IPS DF 6.9 (cell line): ENCODE measurements at places on chromosomes 4 and X.

- H3K36me3 ChIP-seq: no peaks in the 10 kb centered on the region
- no peaks in the 10 kb centered on the region for H3K27me3 ChIP-seq
- H3K27ac ChIP-seq: no peak overlapping the region
- no peak overlapping the region for H3K4me3 ChIP-seq
- no peaks in the 10 kb centered on the region for H3K4me1 ChIP-seq
Measured at GRCh38 chr4:34178476-34178875, 2065.8 kb downstream of the ARAP2 start.

DNA sequence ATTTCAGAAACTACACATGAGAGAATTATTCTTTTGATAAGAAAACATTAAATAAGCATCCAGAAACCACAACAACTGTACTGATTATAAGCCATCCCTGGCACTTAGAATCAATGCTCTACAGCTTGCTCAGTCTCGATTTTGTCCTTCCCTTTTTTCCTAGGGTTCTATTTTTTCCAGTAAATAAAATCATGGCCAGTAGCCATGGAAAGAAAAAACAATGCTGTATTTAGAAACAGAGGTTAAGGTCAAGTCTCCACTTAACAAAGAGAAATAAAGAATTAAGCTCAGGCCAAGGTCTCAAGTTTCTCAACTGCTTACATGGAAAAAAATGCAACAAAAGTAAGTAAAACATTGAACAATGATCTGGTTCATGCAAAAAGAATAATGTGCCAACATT is 38.7 kb upstream of the GRID2 start:
- no peaks in the 10 kb centered on the region for H3K4me1 ChIP-seq
- no peak overlapping the region for H3K4me3 ChIP-seq
- no peaks in the 10 kb centered on the region for H3K27me3 ChIP-seq
- peaks cover 19% of the 10 kb centered on the region; the same call in 1 of the 2 replicates for H3K36me3 ChIP-seq
- H3K27ac ChIP-seq: no peak overlapping the region
- no peak for DNase-seq

GRCh38 chr4:8607603-8608481 is 15.3 kb downstream of the CPZ start:
- peaks cover 3% of the 10 kb centered on the region; the same call in 1 of the 2 replicates for H3K36me3 ChIP-seq
- no peak overlapping the region for H3K4me3 ChIP-seq
- no peak overlapping the region for H3K27ac ChIP-seq
- H3K4me1 ChIP-seq: no peaks in the 10 kb centered on the region

DNA sequence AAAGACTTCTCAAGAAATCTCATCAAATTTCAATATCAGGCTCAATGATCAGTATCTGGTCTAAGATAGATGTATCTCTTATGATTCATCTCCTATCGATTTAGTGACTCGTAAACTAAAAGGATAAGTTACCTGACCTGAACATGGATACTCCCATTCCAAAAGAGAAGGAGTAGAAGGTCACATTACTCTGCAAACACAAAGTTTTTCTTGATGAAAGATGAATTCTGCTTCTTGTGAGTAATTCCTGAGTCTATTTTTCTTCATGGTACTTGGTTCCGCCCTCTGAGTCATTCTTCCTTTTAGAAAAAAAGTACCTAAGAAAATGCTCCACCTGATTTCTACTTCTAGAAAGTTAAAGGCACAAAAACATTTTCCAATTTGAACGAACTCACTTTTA is 223.1 kb upstream of the SLIT2 start:
- H3K4me3 ChIP-seq: no peak overlapping the region
- no peaks in the 10 kb centered on the region for H3K4me1 ChIP-seq
- H3K27ac ChIP-seq: no peak overlapping the region
- no peaks in the 10 kb centered on the region for H3K36me3 ChIP-seq
- DNase-seq: no peak
- no peaks in the 10 kb centered on the region for H3K27me3 ChIP-seq

GRCh38 chr4:96352051-96352517 is 512.2 kb downstream of the PDHA2 start:
- no peaks in the 10 kb centered on the region for H3K27me3 ChIP-seq
- H3K36me3 ChIP-seq: no peaks in the 10 kb centered on the region
- H3K4me3 ChIP-seq: no peak overlapping the region
- H3K27ac ChIP-seq: no peak overlapping the region
- DNase-seq: peak; percentile 29

GRCh38 chr4:116866106-116866505 is 219.3 kb downstream of the TRAM1L1 start:
- H3K36me3 ChIP-seq: no peaks in the 10 kb centered on the region
- no peaks in the 10 kb centered on the region for H3K4me1 ChIP-seq
- DNase-seq: no peak
- no peak overlapping the region for H3K27ac ChIP-seq

- H3K4me3 ChIP-seq: no peak overlapping the region
- H3K27ac ChIP-seq: no peak overlapping the region
- DNase-seq: no peak
- H3K4me1 ChIP-seq: peaks cover 1% of the 10 kb centered on the region; the same call in 1 of the 2 replicates
Measured at GRCh38 chrX:47607091-47607490, 12.6 kb downstream of the SYN1 start.

DNA sequence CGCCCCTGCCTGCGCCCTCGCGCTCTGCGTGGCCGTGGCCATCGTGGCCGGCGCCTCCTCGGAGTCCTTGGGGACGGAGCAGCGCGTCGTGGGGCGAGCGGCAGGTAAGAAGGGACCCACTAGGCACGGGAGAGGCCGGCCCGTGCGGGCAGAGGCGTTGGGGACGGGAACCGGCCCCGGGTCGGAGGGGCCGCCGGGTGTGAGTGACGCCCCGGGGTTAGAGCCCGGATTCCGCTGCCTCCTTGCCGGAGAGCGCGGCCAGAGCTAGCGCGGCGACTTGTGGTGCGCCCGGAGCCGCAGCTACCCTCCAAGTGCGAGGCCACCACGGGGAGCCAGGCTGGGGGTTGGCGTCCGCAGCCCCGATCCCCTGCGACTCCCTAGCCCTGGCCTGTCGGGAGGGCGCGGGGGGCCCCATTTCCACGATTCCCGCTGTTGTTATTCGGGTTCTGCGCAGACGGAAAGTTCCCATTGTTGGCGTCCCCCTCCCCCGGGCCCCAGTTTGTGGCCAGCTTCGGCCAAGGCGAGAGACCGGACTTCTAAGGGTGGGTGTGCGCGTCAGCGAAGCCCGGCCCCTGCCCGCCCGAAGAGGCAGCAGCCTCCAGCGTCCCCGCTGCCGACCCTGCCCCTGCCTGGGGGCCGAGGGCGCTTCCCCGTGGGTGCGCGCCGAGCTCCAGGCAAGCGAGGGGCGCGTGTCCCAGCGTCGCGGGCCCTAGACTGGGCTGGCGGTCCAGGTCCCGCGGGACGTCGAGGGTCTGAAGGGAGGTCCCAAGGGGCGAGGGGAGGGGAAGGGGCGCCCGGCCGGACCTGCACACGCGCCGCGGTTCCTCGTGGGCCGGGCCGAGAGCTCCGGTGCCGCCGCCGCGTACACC is 1.1 kb downstream of the FGFR3 start:
- peaks cover 3% of the 10 kb centered on the region; the same call in 1 of the 2 replicates for H3K36me3 ChIP-seq
- H3K4me3 ChIP-seq: peak overlapping the region; percentile 74
- H3K27ac ChIP-seq: no peak overlapping the region
- H3K27me3 ChIP-seq: peaks cover 10% of the 10 kb centered on the region; the same call in 1 of the 2 replicates
- H3K4me1 ChIP-seq: peaks cover 3% of the 10 kb centered on the region

DNA sequence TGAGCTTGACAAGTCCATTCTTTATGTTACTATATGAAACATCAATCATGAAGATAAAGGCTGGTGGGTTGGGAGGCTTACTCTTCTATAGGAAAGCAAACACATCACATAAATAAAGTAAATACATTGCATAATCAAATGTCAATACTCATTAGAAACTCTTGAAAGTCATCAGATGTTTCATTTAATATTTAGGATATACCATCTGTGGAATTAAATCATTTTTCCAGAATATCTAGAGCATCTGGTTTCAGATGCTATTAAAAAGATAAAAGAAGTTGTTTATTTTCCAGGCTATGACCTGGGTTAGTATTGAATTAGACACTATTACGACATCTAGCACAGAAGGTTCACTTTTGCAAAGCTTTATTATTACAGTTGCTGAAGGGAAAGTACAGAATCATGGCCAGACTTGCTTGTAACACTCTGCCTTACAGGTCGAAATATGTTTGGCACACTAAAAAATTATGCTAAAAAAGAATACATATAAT is 72.6 kb downstream of the METTL14 start:
- no peak for DNase-seq
- no peaks in the 10 kb centered on the region; the same call in 1 of the 2 replicates for H3K36me3 ChIP-seq
- no peak overlapping the region for H3K4me3 ChIP-seq
- no peak overlapping the region for H3K27ac ChIP-seq
- no peaks in the 10 kb centered on the region for H3K4me1 ChIP-seq

- H3K4me3 ChIP-seq: no peak overlapping the region
- H3K36me3 ChIP-seq: no peaks in the 10 kb centered on the region
- H3K4me1 ChIP-seq: no peaks in the 10 kb centered on the region
- no peak overlapping the region for H3K27ac ChIP-seq
- DNase-seq: no peak
Measured at GRCh38 chr4:8089862-8090261, 68.8 kb downstream of the ABLIM2 start.

- H3K4me3 ChIP-seq: no peak overlapping the region
- no peaks in the 10 kb centered on the region for H3K27me3 ChIP-seq
- H3K27ac ChIP-seq: no peak overlapping the region
- 0 out of 2 replicates have a peak, but pooled peaks cover 1% of the 10 kb centered on the region for H3K4me1 ChIP-seq
- DNase-seq: no peak
- no peaks in the 10 kb centered on the region for H3K36me3 ChIP-seq
Measured at GRCh38 chr4:93731456-93731855, 97.1 kb upstream of the ATOH1 start.

GRCh38 chr4:89306486-89307177 is 968 bp downstream of the GPRIN3 start:
- peaks cover 4% of the 10 kb centered on the region for H3K27me3 ChIP-seq
- H3K4me1 ChIP-seq: peaks cover 3% of the 10 kb centered on the region
- H3K27ac ChIP-seq: no peak overlapping the region
- no peak for DNase-seq

DNA sequence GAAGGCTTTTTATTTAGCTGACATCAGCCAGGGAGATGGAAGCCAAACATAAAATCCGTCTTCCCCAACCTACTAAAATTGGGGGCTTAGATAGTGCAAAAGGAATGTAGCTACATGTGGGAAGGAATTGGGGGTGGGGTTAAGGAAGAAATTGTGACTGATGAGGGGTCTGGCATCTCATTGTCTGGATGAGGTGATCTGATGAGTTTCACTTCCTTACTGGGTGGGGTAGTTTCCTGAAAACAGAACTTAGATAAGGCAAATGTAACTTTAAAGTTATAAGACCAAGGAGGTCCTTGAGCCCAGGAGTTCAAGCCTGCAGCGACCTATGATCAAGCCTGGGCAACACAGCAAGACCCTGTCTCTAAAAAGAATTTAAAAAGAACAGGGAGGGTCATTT is 105.5 kb upstream of the NEIL3 start:
- H3K4me1 ChIP-seq: no peaks in the 10 kb centered on the region
- H3K4me3 ChIP-seq: no peak overlapping the region
- no peak overlapping the region for H3K27ac ChIP-seq
- H3K27me3 ChIP-seq: no peaks in the 10 kb centered on the region
- H3K36me3 ChIP-seq: no peaks in the 10 kb centered on the region

DNA sequence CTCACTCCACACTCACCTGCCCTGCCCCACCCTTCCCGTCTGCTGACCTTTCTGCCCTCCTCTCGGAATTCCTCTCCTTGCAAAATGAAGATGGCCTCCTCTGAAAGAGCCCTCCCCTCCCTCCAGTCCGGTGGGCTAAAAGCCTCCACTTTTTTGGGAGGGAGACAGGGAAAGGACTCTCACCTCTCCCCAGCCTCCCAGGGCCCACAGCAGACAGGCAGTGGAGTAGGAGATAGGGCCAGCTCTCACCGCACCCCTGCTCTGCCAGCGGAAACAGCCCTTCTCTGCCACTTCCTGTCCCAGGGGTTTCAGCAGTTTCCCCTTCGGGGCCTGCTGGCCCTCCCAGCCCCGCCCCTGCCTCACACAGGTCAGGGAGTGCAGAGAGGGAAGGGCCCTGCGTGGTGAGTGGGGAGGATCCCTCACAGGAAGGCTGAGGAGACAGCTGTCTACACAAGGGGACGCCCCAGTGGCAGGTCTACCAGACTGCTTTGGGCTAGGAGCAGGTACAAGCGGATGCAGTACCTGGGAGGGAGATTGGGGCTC is 18.2 kb downstream of the ELF4 start:
- H3K27me3 ChIP-seq: no peaks in the 10 kb centered on the region
- no peaks in the 10 kb centered on the region for H3K36me3 ChIP-seq
- H3K4me3 ChIP-seq: no peak overlapping the region
- H3K27ac ChIP-seq: no peak overlapping the region

- DNase-seq: no peak
- H3K4me1 ChIP-seq: no peaks in the 10 kb centered on the region
- no peak overlapping the region for H3K27ac ChIP-seq
- no peaks in the 10 kb centered on the region for H3K27me3 ChIP-seq
Measured at GRCh38 chr4:98341309-98341708, 80.1 kb downstream of the RAP1GDS1 start.

GRCh38 chrX:77347572-77347971 is 99.6 kb upstream of the FGF16 start:
- H3K27ac ChIP-seq: no peak overlapping the region
- no peaks in the 10 kb centered on the region for H3K4me1 ChIP-seq
- no peaks in the 10 kb centered on the region for H3K36me3 ChIP-seq
- no peak for DNase-seq
- no peaks in the 10 kb centered on the region for H3K27me3 ChIP-seq

DNA sequence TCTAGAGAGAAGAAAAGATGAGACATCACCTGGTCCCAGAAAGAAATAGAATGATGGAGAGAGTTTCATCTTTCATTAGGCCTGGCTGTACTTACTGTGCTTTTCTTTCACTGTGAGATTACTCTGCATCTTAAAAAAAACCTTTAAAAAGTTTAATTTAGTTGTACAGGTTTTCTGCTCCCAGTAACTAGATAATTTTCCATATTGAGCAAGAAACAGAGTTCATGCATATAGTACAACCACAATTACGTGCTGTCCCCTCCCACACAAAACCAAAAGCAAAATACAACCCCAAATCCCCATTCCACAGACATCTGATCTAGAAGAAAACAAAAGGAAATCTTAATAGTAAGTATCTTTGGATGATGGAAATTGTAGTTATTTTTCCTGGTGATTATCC is 371.2 kb downstream of the SH2D1A start:
- no peak overlapping the region for H3K4me3 ChIP-seq
- no peak for DNase-seq
- H3K27me3 ChIP-seq: no peaks in the 10 kb centered on the region
- no peak overlapping the region for H3K27ac ChIP-seq
- H3K36me3 ChIP-seq: no peaks in the 10 kb centered on the region
- H3K4me1 ChIP-seq: no peaks in the 10 kb centered on the region

GRCh38 chrX:1874899-1875298 is 260.0 kb downstream of the ASMT start:
- no peak overlapping the region for H3K4me3 ChIP-seq
- no peaks in the 10 kb centered on the region; the same call in 1 of the 2 replicates for H3K27me3 ChIP-seq
- no peak overlapping the region for H3K27ac ChIP-seq
